ENCODE measurements at places on chromosomes 1 and 21.
A peak's percentile ranks its signal among the peaks of the same experiment; 100 is the strongest.

DNA sequence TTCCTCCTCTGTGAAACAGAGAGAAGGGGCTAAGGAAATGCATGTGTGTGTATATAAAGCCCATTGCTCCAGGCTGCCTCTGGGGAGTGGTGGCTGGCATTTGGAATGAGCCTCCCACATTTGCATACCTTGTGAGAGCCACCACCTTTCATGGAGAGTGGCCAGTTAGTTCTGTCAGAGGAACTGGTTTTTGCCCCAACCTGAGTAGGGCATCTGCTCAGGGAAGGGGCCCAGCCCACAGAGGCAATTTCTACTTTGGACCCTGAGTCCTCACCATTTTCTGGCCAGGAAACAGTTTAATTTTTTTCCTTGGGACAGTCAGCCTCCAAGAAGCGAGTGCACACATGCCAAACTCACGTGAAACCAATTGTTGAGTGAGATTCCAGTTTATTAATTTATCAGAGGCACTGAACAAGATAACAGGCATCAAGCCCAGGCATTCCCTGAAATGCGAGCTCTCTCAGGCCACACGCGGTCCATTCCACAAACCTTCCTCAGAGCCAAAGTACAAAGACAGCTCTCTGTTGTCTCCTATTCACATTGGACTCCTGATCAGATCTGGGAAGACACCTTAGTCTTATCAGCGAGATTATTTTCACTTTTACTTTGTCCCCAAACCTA, 1.0 kb upstream of the SLC6A9 start:
- DNase-seq, result no peak

DNA sequence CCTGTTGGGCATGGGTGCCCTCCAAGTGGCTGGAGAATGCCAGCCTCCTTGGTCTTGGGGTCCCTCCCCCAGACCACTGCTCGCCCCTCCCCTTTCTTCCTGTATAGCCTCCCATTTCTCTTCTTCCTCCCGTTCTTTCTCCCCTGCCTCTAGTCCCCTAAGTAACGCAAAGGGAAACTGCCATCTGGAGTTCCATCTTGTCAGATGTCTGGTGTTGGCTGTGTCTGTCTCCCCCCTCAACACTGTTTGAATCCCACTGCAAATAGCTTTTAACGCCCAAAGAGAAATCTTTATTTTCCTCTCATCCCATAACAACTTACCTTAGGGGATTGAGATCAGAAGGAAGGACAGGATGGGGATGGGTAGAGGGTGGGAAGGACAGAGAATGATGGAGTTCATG, 55.3 kb upstream of the CSF3R start:
- DNase-seq, result no peak

GRCh38 chr1:206735553-206736031, 35.0 kb upstream of the IL19 start:
- DNase-seq, result no peak

GRCh38 chr1:178241057-178241456, 147.2 kb downstream of the RASAL2 start:
- DNase-seq, result no peak

GRCh38 chr1:54421101-54421504, 14.9 kb upstream of the SSBP3 start:
- no peak for DNase-seq

DNA sequence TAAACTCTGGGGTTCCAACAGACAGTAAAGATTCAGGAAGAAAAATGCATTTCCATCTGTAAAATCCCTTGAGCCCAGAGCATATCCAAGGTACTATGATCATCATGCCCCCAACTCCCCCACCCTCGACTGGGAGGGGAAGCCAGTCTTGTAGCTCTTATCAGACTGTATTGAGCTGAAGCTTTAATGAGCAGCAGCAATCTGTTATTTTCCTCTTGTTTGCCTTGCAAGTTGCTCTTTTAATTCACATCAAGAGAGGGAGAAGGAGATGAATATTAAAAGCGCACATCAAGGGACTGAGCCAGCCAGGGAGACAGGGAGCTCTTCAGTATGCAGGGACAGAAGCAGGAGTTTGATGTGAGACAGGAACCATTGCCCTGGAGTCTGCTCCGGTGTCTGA, 52.5 kb upstream of the KCNA3 start:
- no peak for DNase-seq

GRCh38 chr1:106717591-106717990, 338.9 kb upstream of the PRMT6 start:
- DNase-seq, result no peak

DNA sequence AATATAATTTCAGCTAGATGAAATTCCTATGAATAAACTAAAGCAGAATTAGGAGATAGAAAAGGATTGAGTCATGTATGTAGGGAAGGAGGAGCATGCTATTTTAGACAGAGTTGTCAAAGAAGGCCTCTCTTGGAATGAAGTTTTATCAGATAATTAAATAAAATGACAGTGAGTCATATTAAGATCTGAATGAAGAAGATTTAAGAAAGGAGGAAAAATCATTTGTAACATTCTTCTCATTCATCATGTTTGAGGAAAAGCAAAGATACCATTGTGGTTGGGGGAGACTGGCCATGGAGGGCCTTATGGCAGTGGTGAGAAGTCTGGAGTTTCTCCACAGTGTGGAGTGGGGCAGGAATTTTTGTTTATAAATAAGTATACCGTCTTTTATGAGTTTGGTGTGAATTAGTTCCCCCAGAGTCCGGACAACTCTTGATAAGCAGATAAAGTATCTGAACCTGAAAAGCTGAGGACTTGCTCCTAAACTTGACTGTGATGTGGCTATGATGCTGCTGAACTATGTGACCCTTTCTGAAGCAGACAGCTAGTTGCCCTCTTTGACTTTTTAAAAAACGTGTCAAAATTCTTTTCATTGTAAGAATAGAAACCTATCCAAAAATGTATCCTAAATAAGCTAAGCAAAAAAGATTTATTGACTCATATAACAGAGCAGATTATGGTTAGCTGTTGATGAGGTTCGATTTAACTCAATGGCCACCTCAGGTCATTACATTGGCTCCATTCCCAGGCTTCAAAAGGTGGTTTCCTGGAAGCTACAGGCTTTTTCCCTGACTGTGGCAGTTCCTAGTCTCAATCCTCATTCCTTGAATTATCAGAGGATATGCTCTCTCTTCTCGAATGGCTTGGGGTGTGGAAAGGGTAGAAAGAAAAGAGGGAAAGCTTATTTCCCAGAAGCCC, 90.8 kb downstream of the LHX9 start:
- no peak for DNase-seq

DNA sequence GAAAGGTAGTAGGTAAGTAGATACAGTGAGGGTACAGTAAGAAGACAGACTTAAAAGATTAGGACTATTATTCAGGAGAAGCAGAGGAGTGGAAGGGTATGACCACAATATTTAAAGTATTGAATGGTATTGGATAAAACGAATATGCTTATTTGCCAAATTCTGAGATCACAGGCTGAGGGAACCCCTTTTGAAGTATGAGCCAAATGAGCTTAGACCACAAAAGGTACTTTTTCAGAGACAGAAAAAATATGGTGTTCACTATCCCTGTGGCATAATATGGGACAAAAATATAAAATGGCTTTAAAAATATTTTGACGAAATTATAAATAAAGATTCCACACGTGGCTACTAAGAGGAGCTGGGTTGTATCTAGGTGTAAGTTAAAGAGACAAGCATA, 880 bp upstream of the MTF2 start:
- no peak for DNase-seq

DNA sequence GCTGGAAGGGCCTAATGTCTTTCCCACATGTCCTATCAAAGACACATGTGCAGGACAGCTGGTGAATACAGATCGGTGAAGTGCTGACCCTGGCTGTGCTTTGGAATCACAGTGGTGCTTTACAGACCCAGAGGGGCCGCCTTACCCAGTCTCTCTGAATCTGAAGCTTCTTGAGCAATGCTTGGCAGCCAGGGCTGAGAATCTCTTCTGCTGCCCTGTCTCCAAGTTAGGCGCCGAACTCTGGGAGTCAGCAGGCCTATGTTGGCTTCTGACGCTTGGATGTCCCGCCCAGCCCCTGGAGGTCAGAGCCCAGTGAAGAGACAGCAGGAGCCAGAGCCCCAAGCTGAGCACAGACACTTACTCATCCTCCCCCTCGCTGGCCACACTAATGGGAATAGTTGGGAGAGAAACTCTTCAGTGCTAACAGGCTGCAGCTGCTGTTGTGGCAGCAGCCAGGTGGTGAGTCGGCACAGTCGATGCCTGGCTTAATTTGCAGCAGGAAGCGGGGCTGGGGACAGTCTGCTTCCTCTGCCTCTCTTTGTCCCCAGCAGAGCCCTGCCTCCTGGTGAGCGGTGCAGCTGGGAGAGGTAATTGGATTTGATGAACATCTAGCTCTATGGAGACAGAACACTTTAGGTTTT, 68.1 kb downstream of the URB2 start:
- peak; percentile 68 for DNase-seq

DNA sequence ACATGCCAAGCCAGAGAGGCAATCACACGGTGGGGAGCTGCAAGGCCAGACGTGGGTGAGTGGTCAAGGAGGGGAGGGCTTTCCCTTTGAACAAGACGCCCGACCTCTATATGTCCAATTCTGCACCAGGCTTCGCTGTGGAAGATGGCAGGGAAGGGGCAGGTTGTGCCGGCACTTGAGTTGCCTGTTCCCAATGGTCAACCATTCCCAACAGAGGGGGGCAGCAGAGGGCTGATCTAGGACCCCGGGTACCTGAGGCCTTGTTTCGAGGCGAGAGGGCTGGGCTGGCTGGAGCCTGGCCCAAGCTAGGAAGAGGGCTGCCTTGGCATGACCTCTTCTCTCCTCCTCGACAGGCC, 64.9 kb downstream of the TMEM53 start:
- no peak for DNase-seq

GRCh38 chr1:157403608-157404007, 148.7 kb downstream of the FCRL5 start:
- no peak for DNase-seq

Data from fibroblast of the conjunctiva (primary cell).